LHCN-M2 (cell line): ENCODE measurements at places on chromosomes 7 and 10. TPM values are rescaled to one million over a fixed set of nuclear protein-coding genes. Genes with fewer than 3 reads are reported as not detected.
A peak's percentile ranks its signal among the peaks of the same experiment; 100 is the strongest.

Gene HK1
- total RNA-seq: 113 and 124 TPM in 2 replicates

Gene ITPRIP
- 20.0 and 26.6 TPM in 2 replicates for total RNA-seq

Gene GALNT17
- total RNA-seq: 0.06 TPM in 1 of 2 replicates, not detected in the other

Gene SNX10
- not detected in 2 replicates for total RNA-seq

Gene LBX1
- 1.7 TPM in 2 replicates for total RNA-seq

Gene FAM25C
- total RNA-seq: not detected in 2 replicates

Gene CUBN
- 0.32 and 0.69 TPM in 2 replicates for total RNA-seq

Gene SFXN2
- 2.2 and 3.4 TPM in 2 replicates for total RNA-seq

Gene OPN4
- total RNA-seq: not detected in 2 replicates

Gene LZTS2
- total RNA-seq: 161 and 176 TPM in 2 replicates

Gene PSMC2
- 262 and 325 TPM in 2 replicates for total RNA-seq

DNA sequence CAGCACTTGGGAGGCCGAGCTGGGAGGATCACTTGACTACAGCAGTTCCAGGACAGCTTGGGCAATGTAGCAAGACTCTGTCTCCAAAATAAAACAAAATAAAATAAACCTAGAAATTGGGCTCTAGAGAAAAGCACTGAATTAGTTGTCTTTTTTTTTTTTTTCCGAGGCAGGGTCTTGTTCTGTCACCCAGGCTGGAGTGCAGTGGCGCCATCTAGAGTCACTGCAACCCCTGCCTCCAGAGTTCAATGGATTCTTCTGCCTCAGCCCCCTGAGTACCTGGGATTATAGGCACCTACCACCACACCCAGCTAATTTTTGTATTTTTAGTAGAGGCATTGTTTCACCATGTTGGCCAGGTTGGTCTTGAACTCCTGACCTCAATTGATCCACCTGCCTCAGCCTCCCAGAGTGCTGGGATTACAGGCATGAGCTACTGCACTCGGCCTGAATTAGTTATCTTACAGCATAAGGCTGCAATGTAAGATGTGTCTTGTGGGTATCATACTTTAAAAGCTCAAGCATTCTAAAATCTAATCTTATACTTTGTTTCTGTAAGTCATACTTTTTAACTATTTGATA is 12.8 kb downstream of the MEIG1 start:
- DNase-seq: no peak

- DNase-seq: no peak
These were observed 92.8 kb upstream of the PPIF start for GRCh38 chr10:79254333-79255006.

DNA sequence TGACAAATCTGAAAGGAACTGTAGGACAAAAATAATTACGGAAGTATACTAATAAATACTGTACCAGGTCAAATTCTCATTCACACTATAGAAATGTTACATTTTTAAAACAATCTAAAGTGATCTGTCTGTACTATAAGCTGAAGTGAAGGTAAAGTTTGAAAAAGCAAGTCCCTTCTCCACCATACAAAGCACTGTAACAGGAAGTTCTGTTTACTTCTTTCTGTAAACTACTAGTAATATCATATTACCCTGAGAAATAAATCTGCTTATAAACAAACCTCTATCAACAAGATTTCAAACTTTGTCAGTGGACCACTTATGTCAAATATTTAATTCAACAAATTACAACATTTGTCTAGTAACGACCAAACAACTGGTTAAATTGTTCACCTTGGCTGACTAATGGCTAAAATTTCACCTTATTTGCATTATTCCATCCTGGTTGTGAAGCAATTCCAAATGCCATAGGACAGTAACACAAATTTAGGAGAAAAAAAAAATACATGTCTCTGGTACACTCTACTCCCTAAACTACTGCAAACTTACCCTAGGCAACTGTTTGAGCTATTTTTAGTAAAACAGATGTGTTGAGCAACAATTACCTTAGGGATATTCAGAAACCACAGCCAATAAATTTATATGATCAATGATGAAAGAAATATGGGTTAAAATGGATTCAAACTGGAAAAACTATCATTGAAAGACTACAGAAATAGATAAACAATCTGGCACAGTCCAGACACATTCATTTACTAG is 126.0 kb downstream of the NRBF2 start:
- DNase-seq: no peak

DNA sequence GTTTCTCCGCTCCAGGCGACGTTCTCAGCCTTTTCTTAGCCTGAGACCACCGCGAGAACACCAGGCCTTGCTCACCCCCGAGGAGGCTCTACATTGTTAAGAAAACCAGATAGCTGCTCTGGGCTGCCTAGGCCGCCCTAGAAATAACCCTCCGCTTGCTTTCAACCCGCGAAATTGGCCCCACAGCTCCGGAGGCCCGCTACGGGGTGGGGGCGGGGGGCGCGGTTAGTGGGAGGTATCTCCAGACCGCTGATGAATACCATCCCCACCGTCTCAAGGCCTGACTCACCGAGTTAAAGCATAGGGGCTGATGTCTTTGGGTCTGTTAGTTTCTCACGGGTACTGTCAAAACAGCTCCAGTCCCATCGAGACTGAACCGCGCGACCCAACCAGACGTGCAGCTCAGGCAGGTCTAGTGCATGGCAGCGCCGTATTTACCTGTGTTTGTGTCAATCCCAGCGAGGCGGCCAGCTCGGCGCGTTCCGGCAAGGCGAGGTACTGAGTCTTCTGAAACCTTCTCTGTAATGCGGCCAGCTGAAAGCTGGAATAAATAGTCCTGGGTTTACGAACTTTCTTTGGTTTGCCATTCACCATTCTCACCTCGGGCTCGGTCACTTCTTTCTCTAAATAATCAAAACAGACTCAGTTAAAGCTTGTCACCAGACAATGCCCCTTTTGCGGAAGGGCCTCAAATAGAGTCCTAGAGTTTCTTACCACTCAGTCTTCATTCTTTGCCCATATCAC is 2.7 kb downstream of the DLX5 start:
- no peak for DNase-seq

GRCh38 chr10:112026438-112026837 is 157.1 kb downstream of the GPAM start:
- DNase-seq: no peak

- DNase-seq: no peak
These were observed 51.1 kb upstream of the PRSS58 start for GRCh38 chr7:142308918-142309317.

DNA sequence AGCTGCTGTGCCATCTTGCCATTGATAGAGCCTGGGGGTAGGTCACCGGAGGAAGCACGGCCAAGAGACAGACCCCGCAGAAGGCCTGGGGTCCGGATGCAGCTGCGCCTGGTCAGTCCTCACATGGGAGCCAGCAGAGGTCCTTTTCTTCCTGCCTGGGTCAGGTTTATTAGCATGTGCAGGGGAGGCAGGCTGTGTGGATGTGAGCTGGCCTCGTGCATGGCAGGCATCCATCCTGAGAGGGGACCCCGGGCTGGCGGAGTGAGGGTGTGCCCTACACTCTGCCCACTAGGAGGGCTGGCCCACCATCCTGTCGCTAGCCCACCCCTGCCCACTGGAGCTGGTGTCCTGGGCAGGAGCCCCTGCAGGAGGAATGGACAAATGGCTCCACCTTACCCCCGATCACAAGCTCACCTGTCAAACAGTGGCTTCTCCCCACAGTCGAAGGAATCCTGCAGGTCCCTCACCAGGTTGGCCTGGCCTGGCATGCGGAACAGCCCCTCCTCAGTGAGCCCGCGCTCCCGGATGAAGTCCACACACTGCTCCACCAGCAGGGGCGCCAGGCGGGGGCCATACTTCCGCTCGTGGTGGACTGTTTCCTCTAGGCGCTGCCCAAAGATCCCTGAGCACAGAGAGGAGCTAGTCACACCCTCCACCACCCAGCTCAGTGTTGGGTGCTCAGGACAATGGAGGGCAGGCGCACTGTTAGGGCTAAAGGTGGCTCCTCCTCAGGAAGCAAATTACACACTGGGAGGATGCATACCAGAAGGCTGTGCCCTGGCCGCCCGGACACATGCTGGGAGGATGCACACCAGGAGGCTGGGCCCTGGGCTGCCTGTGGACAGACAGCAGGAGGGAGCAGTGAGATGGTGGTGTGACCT is 145.4 kb downstream of the ARHGAP22 start:
- no peak for DNase-seq

GRCh38 chr7:115217373-115217772 is 295.5 kb downstream of the MDFIC start:
- peak; percentile 21 for DNase-seq

- peak; percentile 57 for DNase-seq
These were observed 125.4 kb downstream of the JAZF1 start for GRCh38 chr7:28055161-28055544.

DNA sequence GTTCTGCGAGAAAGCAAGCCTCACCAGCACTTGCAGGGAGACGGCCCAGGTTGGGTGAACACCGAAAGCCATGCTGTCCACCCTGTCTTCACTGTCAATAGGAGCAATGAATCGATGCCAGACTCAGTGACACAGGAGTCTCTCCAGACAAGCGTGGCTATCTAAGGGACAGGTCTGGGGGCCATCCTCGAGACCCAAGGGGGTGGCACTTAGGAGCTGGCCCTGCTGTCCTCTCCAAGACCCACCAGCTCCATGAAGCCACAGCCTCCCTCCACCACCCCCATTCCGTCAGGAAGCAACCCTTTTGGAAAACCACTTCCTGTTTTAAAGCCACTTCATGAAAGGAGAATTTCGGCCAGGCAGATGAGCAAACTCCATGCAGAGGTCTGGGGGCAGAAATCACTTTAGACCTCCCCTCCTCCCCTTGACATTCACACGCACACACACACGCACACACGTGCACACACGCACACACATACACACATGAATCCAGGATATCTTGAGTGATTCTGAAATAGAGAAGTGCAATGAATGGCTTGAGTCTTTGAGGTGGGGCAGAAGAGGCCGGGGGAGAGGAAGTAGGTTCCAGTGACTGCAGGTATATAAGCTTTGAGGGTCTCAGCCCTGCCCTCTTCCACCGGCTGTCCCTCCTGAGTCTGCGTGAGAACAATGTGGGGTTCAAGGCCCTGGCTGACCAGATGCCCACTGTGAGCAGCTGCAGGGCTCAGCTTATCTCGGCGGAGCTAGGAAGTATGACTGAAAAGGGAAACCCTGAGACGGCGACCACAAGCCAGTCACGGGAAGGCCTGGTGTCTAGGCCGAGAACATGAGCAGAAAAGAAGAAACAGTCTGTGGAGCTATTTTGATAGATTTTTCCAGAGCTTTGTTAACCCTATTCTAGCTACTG is 25.0 kb downstream of the RGS10 start:
- DNase-seq: peak; percentile 46

- no peak for DNase-seq
These were observed 27.6 kb downstream of the NPS start for GRCh38 chr10:127576740-127577161.

- peak; percentile 56 for DNase-seq
These were observed 67.5 kb downstream of the NT5C2 start for GRCh38 chr10:103125323-103126267.

- DNase-seq: no peak
These were observed 56.1 kb upstream of the WNT16 start for GRCh38 chr7:121272676-121273075.

DNA sequence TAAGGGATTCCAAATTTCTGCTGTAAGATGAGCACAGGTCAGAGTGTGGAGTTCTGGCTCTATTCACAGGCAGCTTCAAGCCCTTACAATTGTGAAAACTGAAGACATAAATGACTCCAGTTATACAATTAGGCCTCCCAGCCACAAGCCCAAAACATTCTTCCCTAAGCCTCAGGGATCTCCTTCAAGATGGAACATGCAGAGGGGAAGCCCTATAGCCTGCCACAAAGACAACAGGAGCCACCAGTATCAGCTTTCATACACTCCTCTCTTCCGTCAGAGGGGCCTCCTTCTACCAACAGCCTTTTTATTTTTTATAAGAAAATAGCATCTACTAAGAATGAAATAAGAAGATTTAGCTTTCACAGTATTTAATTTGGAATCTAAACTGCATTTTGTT is 46.5 kb downstream of the DLD start:
- DNase-seq: peak; percentile 55

DNA sequence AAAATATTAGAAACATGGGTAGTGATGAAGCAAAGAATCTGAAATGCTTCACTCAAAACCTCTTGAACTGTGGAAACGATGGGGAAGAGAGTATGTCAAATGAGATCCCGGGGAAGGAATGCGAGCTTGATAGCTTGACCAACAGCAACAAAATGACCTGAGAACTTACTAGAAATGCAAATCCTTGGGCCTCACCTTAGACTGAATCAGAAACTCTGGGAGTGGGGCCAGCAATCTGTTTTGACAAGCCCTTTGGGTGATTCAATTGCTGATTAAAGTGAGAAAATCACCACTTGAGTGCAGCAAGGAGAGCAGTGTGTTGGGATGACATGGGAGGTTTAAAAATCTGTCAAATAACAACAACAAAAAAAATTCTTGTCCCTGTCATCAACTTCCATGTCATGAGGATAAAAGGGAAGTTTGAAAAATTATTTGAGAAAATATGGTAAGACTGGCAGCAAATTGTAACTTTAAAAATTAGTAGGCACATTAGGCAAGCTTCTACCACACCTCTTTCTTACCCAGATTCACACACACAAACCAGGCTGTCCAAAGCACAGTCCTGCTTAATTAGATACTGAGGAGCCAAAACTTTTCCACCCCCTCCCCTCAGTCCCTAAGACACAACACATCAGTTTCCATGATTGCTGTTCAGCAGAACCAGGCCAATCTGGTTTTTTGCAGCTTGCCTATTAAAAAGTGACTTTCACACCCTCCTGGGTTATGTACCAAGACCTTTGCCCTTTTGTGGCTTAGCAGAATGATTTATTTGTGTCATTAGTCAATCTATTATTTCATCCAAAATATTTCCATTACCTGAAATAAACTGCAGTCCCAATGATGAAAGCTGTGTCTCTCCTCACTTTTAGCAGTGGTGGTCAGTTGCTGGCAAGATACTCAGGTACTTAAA is 15.6 kb downstream of the CALCR start:
- no peak for DNase-seq

DNA sequence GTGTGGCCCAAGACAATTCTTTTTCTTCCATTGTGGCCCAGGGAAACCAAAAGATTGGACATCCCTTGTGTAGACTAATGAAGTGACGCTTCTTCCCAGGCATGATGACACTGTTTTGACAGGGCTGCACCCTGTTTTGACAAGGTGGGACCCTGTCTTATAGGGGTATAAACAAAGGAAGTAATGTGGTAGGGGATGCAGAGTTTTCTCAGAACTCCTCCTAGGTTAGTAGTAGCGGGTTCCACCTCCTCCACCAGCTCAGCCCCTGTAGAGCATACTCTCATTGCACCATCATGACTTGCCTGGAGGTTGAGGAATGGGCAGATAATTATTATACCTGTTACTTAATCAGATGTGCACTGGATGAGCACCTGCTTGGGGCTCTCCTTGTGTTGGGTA is 123.1 kb downstream of the CCNY start:
- no peak for DNase-seq

- no peak for DNase-seq
These were observed 16.0 kb downstream of the SSMEM1 start for GRCh38 chr7:130223646-130224045.

DNA sequence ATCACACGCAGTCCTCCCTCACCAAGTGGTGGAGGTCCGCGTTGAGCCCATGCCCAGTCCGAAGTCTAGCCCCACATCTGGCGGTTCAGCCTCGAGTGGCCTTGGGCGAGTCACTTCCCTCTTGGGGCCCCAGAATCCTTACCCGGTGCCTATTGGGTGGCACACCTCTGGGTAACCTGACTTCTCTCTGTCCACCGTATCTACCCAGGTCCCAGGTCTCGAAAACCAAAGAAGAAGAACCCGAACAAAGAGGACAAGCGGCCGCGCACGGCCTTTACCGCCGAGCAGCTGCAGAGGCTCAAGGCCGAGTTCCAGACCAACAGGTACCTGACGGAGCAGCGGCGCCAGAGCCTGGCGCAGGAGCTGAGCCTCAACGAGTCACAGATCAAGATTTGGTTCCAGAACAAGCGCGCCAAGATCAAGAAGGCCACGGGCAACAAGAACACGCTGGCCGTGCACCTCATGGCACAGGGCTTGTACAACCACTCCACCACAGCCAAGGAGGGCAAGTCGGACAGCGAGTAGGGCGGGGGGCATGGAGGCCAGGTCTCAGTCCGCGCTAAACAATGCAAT is 4.3 kb downstream of the EN2 start:
- no peak for DNase-seq
